ENCODE measurements at places on chromosomes 1 and 21.

- peak; percentile 39 for DNase-seq
These were observed 13.1 kb upstream of the EXO1 start for GRCh38 chr1:241834733-241835377.

GRCh38 chr1:17365293-17365692 lies 6.7 kb upstream of the PADI6 start:
- DNase-seq = no peak

DNA sequence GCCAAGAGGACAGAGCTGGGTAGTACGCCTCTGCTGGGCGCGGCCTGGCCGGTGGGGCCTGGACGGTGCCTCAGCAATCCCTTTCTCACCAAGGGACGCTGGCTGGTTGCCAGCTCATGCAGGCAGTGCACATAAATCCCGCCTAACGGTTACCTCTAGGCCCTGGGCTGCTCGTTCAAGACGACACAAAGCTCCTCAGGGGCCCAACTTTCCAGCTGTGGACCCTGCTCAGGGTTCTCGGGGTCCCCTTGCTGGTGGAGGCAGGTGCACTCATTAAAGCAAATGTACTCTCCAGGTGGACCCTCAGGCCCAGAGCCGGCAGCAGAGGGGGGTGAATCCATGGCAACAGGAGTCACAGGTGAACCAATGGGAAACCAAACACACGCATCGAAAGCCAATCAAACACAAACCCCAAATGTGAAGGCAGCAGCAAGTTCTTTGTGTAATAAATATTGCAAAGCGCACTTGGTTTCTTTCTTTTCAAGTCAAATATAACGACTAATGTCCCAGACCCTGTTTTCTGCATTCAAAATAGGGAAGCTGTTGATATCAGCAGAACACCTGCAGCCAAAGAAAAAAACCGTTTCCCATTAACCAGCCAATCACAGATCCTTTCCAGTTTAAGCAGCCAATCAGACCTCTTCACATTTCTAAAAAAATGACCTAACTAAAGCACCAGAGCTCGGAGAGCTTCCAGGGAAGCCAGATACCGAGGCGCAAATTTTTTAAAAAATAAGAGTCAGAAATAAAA lies 26.1 kb upstream of the CLSTN1 start:
- DNase-seq = no peak

GRCh38 chr1:6870086-6870485 lies 84.8 kb downstream of the CAMTA1 start:
- DNase-seq = no peak

DNA sequence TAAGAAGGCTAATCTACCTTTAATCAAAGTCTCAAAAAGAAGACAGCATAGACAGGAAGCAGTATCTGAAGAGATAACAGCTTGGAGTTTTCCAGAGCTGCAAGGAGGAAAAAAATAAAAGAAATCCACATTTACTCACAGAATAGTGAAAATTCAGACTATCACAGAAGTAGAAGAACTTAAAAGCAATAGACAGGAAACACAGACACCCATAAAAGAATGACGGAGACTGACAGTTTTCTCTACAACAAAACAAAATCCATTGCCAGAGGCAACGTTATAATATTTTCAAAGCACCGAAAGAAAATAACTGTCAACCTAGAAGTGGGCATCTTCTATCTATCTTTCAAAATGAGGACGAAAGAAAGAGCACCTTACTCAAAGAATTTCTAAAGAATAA lies 104.4 kb downstream of the DMRTB1 start:
- no peak for DNase-seq
